ENCODE measurements at places on chromosomes 5 and 9.

DNA sequence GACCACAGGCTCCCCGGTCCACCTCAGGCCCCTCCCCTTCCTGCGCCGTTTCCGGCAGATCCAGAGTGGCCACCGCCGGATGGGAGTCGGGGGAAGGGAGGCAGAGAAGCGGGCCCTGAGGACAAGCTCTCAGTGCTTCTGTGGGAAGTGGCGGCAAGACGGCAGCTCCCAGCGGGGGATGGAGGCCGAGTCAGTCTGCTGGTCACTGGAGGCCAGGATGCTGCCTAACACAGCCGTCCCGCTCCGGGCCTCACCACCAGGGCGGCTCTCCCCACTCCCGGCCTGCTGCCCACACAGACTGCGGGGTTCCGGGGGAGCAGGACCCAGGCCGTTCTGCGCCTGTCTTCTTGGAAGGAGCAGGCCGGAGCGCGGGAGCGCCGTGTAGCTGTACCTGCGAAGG, 31.4 kb downstream of the FXN start:
- DNase-seq: no peak

DNA sequence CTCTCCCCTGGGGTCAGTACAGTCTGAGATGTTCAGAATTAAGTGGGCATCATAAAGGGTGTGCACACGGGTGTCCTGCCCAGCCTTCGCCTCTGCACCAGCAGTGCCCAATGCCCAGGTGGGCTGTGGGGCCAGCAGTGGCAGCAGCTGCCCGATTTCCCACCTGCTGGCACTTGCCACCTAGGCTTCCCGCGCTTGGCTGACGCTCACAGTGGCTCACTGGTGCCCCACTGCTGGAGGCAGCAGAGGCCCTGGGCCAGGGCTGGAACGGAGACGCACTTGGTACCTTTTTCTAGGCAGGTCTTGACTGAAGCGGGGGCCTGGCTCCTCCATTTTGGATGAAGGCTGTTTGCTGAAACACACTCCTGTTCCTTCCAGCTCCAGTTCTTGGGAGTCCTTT, 17.0 kb downstream of the MRNIP start:
- no peak for DNase-seq

- no peak for DNase-seq
Observed at GRCh38 chr5:8981016-8981415, 564.9 kb downstream of the SEMA5A start.

DNA sequence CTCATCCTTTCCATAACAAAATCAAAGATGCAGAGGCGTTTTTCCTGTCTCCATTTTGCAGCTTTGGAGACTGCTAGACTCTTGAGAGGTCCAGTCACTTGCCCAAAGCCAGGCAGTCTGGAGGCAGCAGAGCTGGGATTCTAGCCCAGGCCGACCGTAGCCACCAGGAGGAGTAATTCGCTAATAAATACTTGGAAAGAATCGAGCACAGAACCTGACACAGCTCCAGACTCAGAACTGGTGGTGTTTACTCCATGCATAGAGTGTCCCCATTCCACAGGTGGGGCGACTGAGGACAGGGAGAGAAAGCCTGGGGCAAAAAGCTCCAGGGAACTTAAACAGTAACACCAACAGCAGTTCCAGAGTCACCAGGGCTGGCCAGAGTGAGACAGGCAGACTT, 10.7 kb upstream of the CERCAM start:
- peak; percentile 55 for DNase-seq

DNA sequence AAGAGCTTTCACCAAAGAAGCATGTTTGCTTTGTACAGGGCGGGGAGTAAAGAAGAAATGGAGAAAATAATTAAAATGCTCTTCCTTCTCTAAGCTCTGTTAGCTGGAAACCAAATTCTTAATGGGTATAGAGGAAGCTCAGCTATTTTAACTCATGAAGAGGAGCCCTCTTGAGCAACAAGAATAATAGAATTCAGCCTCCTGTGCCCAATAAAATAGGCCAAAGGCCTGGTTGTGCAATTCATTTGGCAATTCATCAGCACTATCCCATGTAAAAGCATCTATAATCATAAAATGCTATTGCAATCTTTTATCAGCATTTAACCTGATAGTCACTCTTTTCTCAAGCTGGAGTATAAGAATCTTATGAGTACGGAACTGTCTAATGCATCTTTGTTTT, 133.6 kb upstream of the CDH6 start:
- no peak for DNase-seq

DNA sequence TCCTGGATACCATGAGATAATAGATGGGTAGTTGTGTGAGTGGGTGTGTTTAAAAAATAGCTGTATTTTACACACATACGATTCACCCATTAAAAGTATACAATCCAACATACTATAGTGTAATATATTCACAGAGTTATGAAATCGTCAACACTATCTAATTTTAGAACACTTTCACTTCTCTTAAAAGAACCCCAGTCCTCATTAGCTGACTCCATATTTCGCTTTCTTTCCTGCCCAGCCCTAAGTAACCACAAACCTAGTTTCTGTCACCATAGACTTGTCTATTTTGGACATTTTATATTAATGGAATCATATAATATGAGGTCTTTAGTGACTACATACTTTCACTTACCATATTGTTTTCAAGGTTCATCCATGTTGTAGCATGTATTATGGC, 63.8 kb upstream of the S1PR3 start:
- no peak for DNase-seq

- no peak for DNase-seq
Observed at GRCh38 chr9:35102465-35102768, 514 bp downstream of the STOML2 start.

DNA sequence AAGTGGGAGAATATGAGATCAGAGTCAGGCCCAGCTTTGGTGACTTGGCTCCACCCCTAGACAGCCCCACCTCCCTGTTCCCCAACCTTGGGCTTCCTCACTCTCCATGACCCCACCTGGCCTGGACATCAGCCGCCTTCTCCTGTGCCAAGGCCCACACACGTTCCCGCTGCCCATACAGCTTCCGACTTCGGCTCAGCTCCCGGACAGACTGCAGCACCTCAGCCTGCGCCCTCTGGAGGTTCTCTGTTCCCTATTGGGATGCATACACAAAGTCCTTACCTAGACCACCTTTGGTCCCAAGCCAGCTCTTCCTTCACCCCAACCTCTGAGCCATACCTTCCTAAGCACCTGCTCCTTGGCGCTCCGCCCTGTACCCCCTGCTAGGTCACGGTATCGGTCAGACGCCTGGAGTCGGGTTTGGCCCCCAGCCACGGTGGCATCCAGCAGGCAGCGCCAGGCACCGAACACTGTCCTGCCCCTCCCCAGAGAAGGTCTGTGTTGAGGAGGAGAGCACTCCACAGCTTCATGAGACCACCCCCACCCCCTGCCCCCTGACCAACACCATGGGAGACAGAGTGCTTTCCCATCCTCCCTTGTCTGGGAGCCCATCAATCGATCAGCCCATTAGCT, 2.0 kb downstream of the FCHSD1 start:
- DNase-seq: no peak

GRCh38 chr5:90201923-90202322, 207.6 kb downstream of the CETN3 start:
- DNase-seq: no peak

DNA sequence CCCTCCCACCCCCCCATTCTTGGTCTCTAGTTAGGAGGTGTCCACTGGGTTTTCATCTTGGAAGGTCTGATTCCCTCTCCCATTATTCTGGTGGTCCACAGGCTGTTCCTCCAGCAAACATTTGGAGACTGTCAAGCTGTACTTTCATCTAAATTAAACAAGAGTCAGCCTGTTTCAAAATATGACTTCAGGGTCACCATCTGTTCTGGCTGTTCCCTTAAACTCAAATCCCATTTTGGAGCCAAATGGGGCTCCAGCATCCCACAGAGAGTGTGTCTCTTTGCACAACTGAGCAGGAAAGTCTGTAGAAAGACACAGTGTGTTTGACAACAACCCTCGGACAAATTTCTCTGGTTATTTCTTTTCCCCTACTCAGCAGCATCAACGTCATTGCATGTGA, 20.5 kb downstream of the COL15A1 start:
- DNase-seq: no peak

- DNase-seq: no peak
Observed at GRCh38 chr9:98039607-98040017, 16.9 kb upstream of the NANS start.

DNA sequence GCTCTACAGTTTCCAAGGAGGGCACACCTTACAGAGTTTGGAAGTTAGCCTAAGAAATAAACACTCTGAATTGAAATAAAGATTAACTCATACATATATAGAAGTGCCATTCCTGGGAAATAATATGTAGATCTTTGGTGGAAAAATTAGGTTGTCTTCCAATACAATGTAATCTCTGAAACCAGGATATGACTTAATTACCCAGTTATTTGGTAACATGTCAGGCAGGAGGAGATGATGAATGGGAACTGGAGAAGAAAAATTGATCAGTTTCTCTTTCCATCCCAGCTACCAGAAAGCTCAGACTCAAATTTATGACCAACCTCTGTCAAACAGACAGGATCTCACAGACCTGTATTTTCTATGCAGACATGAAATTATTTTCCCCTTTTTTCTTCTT, 215.2 kb upstream of the SNX2 start:
- DNase-seq: no peak

DNA sequence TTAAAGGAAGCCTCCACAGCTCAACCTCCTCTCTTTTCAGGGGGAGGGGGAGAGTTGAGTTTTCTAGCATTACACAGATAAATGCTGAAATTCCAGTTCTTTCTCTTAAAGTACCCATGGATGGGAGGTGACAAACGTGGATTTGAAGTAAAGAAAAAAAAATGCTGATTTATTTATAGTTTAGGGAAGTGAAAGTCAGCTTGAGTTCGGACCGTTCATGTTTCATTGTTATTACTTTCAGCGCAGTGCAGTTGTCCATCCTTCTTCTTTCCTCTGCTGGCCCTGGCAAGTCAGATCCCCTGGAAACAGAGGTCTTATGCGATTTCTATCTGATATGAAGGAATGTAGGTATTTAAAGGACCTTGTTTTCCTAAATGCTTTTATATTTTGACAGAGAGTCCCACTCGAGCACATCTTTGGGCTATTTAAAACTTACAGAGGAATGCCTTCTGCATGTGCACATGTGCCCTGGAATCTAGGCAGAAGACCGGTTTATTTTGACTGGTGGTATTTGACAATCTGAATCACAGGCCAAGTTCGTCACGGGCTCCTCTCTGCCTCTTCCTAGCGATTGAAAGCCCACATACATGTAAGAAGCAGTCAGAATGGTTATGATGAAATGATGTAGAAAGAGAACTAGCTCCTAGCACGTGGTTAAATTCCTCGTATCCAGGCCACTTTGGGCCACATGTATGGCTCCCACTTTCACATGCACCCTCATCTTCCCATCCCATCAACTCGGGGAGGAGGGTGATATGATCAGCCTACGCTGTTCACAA, 385.2 kb upstream of the KLF4 start:
- DNase-seq: no peak

- DNase-seq: no peak
Observed at GRCh38 chr9:121312169-121312568, 44.2 kb downstream of the GSN start.

- DNase-seq: peak; percentile 92
Observed at GRCh38 chr9:113621309-113621791, 157.8 kb downstream of the RGS3 start.

DNA sequence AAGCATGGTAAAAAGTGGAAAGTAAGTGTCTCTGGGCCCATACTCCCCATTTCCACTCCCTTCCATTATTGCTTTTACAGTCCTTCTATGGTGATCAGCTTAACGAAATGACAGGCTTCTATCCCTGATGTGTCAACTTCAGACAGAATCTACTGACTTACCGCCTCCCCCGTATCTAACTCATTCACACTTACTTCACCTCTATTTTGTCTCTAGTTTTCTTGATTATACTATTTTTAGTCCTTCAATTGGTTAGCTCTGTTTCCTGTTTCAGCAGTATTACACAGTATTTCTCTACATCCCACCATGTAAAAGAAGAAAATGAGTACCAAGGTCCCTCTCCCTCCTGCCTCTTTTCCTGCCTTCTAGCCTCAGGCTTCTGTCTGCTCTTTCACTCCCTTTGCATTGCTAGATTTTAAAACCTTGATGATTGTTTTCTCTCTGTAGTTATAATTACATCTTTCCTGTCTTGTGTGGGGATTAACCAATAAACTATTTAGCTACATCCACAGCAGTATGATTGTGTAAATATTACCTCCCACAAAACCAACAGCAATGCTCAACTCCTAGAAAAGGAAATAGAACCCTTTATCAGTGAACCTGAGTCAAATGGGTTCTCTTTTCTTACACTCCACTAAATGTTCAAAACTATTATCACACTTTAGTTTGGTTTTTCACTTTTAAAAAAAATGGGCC, 53.4 kb downstream of the GNAQ start:
- DNase-seq: no peak

DNA sequence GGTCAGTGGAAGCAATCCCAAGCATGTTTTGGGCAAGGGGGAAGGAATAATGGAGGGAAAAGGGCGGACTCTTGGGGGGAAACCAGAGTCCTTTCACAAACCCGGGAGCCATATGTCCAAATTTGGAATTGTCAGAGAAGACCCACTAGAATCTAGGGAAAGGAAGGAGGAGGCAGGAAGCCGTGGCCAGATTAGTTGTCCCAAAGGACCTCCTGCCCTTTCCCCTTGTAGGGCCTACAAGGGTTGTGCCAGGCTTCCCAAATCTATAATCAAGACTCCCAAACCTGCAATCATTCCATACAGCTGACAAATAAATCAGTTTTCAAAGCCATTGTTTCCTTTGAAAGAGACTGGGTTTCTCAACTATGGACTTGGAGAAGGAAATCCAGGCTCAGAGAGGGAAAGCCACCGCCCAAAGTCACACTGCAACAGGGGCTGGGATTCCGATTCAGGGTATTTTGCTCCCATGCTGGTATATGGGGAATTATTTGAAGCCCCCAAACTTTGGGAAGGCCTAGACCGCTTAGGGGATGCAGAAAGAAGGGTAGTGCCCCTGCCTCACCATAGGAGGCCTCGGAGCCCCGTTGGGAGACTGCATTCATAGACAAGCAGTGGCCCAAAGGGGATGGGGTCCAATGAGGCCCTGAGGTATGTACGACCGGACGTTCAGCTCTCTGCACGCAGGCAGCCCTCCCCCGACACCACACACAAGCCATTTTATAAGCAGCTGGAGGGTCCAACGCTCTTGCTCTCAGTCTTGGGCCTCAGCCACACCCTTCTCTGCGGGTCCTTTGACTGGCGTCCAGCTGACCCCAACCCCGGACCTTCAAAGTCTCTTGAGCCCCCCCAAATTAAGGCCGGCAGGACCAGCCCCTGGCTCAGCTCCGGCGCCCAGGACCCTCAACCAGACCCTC, 815 bp downstream of the ANXA6 start:
- DNase-seq: no peak

DNA sequence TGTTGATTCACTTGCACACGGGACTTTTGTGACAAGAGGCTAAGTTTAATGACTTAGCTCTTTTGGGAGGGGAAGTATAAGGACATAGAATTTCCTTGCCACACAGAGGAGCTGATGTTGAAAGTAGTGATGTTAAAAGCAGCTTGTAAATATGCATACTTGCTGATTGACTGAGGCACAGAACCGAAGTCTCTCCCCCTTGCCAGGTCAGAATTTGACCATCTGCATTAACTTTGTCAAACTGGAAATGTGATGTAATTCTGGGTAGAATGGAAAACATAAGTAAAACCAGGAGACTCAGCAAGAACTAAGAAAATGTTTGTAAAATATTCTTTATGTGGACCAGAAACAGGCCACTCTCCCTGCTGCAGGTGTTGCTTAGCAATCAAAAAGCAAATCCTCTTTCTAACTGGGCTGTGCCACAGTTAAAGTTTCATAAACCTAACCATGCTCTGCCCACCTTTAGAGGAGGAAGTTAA, 284.2 kb downstream of the NR3C1 start:
- DNase-seq: no peak

GRCh38 chr9:37340961-37341360, 81.5 kb upstream of the GRHPR start:
- no peak for DNase-seq
